ENCODE measurements at places on chromosomes 7 and 10. TPM values are rescaled to one million over a fixed set of nuclear protein-coding genes. Genes with fewer than 3 reads are reported as not detected.

GRCh38 chr7:22196429-22196828, 160.5 kb downstream of the RAPGEF5 start:
- no peak for DNase-seq

ZNF804B gene
- not detected for total RNA-seq

DNA sequence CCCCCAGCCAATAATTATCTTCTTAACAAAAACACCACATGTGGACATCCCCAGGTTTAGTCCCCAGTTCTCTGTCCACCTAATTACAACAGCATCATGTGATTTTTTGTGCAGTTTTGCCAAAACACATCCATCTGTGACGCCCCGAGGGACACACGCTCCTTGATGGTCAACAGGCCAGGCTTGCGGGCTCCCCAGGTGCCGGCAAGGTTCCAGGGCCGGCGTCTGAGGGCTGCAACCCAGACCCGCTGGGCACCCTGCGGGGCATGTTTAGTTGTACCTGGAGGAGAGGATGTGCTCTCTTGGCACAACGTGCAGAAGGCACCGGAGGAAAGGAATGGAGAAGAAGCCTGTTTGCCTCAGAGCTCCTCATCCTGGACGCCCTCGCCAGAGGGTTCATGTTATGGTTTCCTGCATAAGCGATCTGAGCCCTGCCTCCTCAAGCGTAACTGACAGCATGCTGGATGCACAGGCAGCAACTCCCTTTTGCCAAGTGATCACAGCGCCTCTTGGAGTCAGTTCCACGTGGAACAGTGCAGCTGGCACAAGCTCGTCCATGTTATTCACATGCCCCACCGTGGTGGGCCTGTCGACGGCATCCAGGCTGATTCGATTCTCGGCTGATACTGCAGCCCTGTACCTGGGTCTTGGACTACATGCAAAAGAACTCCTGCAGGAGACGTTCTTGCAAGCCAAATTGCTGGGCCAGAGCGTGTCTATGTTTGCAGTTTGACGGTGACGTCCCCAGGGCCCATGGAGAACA, 41.6 kb downstream of the JAKMIP3 start:
- no peak for DNase-seq

DNA sequence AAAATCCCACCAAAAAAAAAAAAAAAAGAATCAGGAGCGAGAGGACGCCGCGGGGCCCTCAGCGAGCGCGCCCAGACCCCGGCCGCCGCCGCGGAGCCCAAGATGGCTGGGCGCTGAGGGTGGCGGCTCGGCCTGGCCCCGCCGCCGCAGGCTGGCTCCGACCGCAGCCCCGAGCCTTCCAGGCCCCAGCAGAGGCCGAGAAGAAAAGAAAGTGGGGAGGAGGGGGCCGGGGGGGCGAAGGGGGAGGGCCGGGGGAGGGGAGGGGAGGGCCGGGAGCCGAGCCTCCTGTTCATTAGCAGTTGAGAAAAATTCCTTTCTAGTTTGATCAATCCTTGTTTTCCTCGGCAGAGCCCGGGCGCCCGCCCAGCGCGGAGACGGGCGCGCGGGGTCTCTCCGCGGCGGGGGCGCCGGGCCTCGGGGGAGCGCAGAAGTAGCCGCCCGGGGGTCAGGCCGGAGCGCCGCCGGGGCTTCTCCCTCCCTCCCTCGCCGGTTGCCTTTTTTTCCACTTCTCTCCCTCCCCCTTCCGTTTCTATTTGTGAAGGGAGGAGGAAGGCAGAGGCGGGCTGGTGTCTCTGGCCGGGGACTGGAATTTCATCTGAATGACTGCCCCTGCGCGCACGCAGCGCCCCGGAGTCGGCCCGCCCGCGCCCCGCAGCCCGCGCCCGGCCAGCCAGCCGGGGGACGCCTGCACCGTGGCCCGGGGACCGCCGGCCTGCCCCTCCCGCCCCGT, 778 bp upstream of the TRIM8 start:
- DNase-seq: peak; percentile 79

CRHR2 gene
- total RNA-seq: not detected

DNA sequence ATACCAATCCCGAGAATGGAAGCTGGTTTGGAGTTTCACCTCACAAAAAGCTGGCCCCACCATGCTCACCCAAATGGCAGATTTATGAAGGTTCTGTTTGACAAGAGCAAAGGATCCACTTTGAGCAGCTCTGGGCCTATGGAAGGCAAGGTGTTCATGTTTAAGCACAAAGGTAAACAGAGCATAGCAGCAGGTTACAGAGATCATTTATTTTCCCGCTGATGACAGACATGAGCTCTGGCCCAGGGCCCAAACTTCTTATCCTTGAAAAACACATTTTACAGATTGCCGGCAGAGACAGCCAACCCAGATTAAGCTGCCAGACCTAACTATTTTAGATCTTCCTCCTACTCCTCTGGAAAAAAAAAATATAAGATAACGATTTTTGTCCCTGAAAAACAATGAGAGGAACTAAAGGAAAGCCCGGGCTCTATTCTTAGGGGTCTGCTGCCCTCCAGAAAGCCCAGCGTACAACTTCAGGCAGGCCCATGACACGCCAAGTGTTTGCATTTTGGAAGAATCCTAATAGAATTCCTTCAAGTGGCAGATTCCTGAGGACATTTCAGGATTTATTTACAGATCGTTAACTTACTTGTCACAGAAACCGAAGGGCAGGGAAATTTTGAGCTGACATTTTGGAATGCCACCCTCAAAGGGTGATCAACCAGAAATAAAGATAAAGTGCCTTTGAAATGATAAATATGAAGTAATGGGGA, 40.0 kb downstream of the SYPL1 start:
- peak; percentile 96 for DNase-seq

DNA sequence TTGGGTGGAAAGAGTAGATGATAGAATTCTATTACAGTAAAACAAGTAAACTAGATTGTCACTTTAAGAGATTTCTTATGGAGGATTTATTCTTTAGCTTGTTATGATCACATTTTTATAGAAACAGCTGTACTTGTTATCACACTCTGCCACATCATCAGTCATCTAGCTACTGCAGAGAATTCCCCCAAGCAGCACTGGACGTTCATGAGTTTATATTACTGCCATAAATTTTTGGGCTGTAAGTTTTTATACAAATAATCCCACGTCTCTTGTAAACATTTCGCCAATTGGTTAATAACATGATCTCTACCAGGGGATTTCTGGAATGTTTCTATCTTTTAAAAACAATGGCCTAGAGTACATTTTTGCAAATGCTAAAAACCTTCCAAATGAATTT, 238.8 kb downstream of the POLR1F start:
- DNase-seq: no peak

DNA sequence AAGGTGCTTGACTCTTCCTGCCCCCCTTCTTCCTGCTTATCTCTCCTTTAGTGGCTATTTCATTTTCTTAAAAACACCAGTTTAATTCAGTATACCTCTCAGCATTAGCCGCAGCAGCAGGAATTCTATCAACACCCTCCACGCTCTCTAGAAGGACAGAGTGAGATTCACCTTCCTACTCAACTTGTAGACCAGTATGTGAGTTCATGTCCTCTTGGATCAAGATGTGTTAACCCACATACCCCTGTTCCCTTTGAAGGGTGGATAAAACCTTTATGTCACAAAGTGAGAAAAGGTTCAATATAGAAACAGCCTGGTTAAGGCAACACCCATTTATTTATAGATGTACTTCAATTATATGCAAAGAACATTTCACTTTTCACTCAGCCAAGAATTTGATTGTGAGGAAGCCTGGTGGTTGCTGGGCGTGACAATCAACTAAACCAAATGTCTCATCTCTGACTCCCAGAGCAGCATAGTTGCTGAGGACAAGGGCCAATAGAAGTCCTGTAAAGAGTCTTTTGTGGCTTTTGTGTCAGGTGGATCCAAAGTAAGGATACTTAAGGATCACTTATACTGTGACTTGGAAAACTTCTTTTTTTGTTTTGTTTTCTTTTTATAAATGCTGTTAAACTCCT, 617.1 kb downstream of the SORCS3 start:
- no peak for DNase-seq

DNA sequence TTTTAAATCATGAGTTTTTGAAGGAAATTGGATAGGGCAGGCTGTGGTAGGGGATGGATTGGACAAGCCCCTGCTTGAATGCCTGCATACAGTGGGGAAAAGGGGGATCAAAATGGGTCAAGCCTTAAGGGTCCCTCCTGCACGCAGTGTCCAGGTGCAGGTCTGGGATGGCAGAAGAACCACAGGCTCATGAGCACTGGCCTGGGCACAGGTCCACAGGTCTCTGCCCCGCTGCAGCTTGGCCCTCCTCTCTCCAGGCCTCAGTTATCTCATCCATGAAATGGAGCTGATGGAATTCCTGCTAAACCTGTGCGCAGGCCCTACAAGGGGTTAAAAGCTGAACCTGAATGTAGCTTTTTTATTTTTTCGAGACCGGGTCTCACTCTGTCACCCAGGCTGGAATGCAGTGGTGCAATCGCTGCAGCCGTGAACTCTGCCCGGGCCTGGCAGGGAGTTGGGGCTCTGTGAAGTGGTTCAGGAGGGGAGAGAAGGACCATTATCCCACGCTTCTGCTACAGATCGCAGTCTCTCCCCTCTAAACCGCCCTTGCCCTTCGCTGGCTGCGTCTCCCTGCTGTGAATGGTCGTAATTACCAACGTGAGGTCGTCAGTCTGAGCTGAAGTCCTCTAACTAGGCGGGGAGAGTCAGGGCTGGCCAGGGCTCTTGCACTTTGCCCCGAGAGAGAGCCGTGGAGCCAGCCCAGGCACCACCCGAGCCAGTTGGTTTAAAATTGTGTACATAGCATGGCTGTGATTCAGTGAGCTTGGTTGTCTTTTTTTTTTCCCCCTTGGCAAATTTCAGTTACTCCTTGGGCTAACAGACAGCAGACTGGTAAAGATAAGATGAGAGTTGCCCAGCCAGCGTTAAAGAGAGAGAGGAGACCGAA, 77.5 kb upstream of the GTF2I start:
- no peak for DNase-seq

GRCh38 chr10:60281331-60281730, 108.3 kb downstream of the ANK3 start:
- DNase-seq: peak; percentile 14

DNA sequence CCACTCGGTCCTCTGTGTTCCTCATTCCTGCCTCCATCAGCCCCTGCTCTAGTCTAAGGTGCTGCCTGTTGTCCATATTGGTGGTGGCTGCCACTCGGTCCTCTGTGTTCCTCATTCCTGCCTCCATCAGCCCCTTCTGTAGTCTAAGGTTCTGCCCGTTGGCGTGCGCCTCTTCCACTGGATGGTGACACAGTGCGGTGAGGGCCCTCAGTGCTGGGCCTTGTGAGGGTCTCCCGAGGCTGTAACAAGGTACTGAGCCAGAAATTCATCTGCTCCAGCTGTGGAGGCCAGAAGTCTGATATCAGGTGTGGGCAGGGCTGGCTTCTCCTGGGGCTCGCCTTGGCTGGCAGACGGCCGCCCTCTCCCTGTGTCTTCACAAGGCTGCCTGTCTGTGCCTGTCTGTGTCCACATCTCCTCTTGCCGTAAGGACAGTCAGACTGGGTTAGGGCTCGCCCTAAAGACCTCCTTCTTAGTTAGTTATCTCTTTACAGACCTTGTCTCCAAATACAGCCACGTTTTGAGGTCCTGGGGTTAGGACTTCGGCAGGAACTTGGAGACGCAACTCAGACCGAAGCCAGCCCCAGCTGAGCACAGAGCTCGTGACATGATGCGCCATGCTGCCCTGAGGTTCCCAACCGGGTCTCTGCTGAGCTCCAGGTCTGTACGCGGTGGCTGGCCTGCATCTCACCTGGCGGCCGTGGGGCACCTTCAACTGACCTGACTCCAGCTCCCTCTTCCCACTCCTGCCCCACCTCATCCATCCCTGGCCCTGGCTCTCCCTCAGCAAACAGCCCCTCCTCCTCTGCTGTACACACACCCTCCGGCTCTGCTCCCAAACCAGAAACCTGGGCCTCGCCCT, 181.4 kb upstream of the SHH start:
- no peak for DNase-seq

GRCh38 chr7:75696263-75697037, 42.3 kb downstream of the HIP1 start:
- DNase-seq: no peak

KNDC1 gene
- total RNA-seq: not detected

DNA sequence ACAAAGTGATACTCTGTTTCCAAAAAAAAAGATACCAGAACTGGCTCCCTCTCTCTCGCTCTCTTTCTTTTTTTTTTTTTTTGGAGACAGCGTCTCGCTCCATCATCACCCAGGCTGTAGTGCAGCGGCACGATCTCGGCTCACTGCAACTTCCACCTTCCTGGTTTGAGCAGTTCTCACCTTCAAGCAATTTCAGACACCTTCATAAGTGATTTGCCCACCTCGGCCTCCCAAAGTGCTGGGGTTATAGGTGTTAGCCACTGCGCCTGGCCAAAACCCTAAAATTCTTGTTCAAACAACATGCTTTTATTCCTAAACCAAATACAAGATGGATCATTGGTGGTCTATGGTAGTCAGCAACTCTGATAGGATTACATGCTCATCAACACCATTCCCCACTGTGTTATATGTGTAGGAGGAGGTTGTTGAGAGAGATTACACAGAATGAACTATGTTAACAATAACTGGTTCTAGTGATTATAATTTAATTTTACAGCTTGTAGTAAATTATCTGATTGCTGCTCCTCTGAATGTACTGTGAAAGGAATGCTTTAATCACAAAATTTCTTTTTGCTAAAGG, 15.5 kb downstream of the ACBD5 start:
- DNase-seq: no peak

GRCh38 chr7:142482891-142483658, 225.2 kb upstream of the PRSS58 start:
- peak; percentile 43 for DNase-seq

DNA sequence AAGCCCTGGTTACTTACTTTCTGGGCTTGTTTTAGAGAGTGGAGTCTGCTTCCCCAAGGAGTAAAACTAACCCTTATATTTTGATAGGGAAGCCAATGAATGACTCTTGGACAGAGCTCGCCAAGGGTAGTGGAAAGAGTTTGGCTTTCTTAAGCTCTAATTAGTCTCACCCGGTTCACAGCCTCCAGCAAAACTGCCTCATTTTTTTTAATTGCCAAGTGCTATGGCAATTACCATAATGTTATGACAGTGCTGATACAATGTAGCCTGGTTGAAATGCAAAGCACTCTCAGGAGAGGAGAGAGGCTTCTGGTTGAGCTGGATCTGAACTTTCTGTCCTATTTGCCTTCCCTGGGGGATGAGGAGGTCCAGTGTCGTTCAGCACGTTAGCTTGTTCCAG, 376.1 kb upstream of the CHRM2 start:
- DNase-seq: no peak

GPR26 gene
- not detected for total RNA-seq

HDAC9 gene
- 11.6 TPM for total RNA-seq

MXI1 gene
- 8.5 TPM for total RNA-seq

DNA sequence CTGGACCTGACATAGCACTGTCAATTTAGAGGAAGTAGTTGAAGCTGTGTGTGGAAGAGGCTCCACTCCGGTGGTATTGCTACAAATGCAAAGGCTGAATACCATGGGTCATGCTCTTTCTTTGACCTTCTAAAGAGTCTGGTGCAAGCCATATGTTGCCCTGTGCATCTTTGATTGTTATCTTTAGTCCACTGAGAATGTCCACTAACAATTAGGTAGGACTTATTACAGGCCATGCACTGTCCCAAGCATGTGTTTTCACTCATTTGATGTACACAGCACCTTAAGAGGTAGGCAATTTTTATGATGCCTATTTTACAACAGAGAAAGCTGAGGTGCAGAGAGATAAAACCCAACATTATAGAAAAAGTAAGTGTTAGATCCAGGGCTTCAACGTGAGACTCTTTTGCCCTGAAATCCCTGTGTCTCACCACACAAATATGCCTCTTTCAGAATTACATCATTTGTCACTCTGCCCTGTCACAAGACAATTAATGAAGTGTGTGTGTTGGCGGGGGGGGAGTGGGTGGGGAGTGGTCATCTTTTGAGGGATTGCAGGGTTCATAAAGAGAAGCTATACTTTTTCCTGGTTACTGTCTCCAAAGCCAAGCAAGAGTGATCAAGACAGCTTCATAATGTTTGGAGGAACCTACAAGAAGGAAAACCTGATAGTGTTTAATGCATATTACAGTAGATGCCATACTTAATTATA, 637.6 kb upstream of the IGFBP3 start:
- DNase-seq: no peak
